ENCODE measurements at places on chromosomes 6 and 20.

- no peak for DNase-seq
These were observed 41.4 kb downstream of the SCAND1 start for GRCh38 chr20:35912881-35913280.

GRCh38 chr6:158172001-158172400 is 3.9 kb downstream of the GTF2H5 start:
- no peak for DNase-seq

DNA sequence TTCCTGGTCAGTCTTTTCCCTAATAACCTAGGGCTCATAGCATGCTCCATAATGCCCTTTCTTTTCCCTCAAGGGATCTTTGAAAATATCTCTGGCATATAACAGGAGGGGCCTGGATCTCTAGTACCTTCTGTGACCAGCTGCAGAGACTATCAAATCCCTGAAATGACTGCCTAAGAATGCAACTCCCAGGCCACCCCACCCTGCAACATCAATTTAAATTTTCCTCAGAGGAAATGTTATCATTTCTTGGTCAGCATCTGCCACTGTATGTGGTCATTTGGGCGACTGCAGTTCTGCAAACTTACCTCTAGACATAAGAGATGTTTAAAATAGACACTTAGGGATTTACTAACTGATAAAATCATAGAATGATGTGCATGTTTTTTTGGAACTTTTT is 200.2 kb downstream of the KCNQ5 start:
- DNase-seq = no peak

- DNase-seq = no peak
These were observed 288.0 kb upstream of the POU3F2 start for GRCh38 chr6:98546376-98546775.

DNA sequence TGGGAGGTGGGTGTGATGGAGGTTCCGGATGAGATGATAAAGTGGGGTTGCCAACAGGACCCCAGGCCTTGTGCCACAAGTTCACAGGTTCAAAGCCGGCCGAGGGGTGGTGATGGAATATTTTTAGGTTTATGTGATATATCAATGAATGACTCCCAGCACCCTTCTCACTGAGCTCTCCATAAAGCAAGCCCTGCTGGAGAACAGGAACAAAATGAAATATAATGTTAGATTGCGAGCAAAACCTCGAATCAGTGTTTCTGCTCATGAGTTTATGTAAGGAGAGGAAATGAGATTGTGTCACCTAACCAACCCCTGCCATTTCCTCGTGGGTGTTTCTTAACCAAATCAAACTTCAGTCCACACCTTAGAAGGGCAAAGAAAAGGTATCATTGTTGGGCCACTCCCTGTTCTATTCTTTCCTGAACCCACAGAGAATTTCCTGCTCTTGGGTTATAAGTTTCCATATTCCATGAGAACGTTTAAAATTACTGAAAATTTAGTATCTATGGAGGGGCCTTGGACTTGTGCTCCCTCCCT is 192.2 kb upstream of the EXOC2 start:
- DNase-seq = no peak

- no peak for DNase-seq
These were observed 21.2 kb downstream of the RSPH3 start for GRCh38 chr6:158978757-158979156.

- no peak for DNase-seq
These were observed 260.4 kb downstream of the PTPRK start for GRCh38 chr6:128259730-128260685.

DNA sequence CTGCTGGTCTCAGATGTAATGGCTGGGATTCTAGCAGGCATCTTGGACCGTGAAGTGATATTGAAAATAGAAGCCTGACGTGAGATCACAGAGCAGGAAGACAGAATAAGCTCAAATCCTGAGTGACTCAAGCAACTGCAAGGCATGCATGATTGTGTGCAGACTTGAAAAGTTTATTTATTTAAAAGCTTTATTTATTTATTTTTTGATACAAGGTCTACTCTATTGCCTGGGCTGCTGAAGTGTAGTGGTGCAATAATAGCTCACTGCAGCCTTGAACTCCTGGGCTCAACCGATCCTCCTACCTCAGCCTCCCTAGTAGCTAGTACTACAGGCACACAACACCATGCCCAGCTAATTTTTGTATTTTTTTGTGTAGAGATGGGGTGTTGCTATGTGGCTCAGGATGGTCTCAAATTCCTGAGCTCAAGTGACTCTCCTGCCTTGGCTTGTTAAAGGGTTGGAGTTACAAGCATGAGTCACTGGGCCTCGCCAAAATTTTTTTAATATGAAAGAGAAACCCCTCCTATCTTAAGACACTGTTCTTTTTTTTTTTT is 40.1 kb upstream of the RNF144B start:
- DNase-seq = no peak

DNA sequence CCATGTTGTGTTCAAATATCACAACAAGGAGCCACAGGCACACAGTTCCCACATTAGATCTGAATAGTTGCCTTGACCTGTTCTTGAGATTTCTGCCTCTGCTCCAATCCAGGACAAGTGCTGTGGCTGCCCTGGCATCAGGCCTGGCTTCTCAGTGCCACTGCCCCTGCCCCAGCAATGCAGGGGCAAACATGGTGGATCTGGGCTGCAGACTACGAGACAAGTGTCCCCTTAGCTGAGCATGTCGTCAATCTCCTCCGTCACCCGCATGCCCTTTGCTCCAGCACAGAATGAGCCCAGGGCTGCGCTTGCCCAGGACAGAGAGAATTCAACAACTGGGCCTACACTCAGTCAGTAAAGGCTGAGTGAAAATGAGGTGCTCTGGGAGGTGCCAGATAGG is 201.6 kb downstream of the SYNDIG1 start:
- DNase-seq = no peak

- DNase-seq = no peak
These were observed 30.2 kb downstream of the PHACTR3 start for GRCh38 chr20:59634435-59635005.

- no peak for DNase-seq
These were observed 9.7 kb upstream of the CCN6 start for GRCh38 chr6:112044196-112044595.

GRCh38 chr6:170222498-170223471 is 68.1 kb downstream of the DLL1 start:
- no peak for DNase-seq

DNA sequence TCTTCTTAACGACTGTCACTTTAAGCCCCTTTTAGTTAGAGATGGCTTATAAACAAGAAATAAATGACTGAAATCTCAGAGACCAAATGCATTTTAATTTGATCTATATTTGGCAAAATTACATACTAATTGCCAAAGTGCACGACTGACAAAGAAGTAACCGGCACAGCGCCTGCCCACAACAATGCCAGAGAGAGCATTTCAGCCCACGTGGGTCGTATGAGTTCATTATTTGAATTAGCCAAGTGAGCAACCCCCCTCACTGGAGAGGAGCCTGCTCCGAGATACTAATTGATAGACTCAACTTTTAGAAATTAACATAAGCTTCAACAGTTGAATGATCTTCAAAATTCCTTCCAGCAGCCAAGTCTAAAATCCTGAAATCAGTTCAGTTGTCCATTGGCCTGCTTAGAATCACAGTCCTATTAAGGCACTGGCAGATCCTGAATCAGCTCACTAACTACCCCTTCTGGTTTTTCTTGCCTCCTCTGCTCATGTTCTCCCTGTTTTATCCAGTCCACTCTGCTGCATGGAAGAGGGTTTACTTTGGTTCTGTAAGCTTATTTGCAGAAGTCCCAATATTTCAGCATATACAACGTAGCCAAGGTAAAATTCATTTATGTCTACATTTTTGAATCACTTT is 519.1 kb upstream of the AGPAT4 start:
- DNase-seq = no peak

GRCh38 chr20:39800548-39800947 is 838.4 kb downstream of the DHX35 start:
- peak; percentile 63 for DNase-seq

DNA sequence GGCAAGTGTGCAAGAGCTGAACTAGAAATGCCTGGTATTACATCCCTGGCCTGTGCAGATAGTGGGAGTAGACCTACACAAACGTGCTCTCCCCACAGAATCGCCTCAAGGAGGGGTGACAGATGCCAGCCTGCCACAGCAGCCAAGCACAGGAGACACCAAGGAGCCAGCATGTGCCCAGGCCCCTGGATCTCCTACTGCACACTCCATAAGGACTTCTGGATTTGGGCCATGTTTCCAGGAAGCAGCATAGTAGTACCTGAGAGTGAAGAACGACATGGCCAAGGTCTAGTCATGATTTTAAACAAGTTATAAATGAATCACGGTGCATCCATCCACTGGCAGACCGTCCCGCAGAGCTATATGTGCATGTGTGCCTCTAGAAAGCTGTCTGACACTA is 232.2 kb downstream of the SYNDIG1 start:
- no peak for DNase-seq

GRCh38 chr6:84356907-84357306 is 129.5 kb upstream of the CEP162 start:
- no peak for DNase-seq

DNA sequence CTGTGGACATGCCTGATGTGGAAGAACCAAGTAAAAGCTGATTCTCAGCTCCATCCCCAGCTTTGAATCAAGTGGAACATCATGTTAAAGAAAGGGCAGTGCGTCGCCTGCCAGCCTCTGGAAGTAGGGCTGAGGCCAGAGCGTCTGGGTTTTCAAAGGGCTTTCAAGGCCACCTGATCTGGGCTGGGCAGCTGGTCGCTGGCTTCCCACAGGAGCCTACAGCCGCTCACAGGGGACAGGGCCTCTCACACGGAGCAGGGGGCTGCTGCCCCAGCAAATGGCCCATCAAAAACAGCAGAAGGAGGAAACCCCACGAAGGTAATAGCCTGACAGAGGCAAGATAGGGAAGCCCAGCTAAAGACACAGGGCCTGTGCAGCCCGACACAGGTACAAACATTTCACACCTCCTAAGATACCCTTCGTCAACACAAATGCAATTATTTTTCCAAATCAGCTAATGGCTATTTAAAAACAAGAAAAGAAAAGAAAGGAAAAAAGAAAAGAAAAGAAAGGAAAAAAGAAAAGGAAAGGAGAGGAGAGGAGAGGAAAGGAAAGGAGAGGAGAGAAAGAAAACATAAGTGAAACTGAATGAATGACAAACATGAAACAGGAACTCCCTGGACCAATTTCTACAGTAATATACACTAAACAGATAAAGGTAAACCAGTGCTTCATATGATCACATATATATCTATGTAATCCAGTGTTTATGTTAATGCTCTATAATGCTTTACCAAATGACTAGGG is 24.8 kb downstream of the RRBP1 start:
- peak; percentile 7 for DNase-seq

GRCh38 chr6:146881228-146882181 is 282.7 kb downstream of the ADGB start:
- DNase-seq = no peak

GRCh38 chr6:130020073-130020906 is 1.9 kb downstream of the L3MBTL3 start:
- peak; percentile 41 for DNase-seq

DNA sequence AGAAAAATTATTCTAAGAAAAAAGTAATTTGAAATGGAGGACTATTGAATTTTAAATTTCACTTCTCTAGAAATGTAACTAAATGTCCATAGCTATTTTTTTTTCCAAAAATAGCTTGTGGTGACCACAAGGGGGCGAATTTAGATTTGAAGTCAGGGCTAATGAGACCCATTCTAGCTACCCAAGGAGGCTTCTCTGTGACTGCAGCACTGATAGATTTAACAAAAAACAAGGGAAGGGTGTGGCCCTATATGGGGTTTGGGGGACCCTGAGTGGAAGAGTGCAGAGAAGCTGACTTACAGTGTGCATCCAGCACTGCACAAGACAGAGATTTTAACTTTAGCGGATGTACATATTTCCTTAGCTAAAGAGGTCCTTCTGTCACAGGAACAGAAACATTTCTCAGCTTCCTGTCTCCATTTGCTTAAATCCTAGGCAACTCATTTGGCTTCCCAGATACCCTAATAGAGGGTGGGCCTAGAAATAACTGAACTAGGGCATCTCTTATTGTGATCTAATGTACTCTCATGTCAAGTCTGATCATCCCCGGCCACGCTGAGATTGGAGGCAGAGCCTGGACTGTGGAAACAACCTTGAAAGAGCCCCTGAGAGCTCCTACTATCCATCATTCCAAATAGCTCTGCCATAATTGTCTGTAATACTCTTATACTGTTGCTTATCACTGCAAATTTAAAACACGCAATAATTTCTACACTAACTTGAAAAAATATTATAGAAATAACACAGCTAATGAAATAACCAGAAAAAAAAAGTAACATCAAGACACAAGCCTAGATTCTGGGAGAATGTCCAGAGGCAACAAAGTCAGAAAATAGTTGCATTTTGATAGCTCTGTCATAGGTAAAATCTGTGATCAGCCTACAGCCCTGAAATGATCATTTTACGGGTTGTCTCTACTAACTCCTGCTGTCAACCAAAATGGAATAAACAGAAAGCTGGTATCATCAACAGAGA is 93.6 kb downstream of the SNAP91 start:
- no peak for DNase-seq
